ENCODE measurements at places on chromosomes 16 and 17. TPM values are rescaled to one million over a fixed set of nuclear protein-coding genes. Genes with fewer than 3 reads are reported as not detected.

DNA sequence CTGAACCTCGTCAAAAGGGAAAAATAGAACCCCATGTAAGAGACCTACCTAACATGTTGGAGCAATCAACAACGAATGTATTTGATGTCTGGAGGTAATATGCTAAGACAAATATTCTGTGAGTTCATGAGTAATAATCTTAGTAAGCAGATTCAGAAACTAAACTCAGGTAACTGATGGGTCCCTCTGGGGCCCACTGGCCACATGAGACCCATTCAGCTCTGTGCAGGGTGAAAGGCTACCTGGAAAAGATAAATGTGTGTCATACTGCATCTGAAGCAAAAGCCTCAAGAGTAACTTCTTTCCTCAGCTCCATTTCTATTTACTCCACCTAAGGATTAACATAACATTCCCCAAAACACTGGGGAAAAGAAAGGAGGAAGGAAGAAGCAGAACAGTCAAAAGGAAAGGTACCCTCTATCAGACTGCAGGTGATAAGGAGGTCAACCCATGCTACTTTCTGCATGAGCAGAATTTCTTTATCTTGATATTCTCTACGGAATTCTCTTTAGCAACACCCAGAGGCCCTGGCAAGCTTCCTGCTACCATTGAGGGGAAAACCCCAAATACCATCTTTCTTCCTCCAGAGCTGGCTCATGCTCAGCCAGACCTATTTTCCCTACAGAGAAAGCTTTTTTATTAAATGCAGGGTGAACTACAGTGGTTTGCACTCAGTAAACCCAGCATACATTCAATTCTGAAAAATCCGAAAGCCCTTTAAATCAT, 37.7 kb upstream of the ABCA6 start:
- DNase-seq, result peak; percentile 69

ZDHHC7 gene
- 77.0 TPM for total RNA-seq

LAT gene
- total RNA-seq, result 42.7 TPM

DNA sequence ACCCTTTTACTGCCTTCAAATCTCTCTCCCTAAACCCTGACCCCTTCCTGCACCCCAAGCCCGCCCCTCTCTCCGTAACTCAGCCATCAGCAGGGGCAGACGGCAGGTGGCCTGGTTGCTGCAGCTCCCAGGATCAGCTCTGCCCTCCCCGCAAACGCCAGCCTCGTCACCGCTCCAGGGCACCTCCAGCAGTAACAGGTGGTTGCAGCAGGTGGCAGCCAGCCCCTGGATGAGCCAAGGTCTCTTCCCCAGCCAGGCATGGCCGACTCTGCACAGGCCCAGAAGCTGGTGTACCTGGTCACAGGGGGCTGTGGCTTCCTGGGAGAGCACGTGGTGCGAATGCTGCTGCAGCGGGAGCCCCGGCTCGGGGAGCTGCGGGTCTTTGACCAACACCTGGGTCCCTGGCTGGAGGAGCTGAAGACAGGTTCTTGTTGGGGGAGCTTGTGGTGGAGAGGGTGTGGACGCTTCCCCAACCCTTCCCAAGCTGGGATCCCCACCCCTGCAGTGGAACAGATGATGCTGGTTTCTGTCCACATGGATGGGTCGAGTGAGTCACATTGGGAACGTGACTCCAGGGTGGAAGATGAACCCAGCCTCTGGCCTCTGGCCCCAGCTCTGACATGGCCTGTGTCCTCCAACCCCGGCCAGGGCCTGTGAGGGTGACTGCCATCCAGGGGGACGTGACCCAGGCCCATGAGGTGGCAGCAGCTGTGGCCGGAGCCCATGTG, 558 bp downstream of the HSD3B7 start:
- DNase-seq, result peak; percentile 49

GRCh38 chr17:46736100-46736499, 82.4 kb downstream of the WNT3 start:
- DNase-seq, result no peak

C16orf87 gene
- total RNA-seq, result 24.6 TPM

BEAN1 gene
- 1.7 TPM for total RNA-seq

DNA sequence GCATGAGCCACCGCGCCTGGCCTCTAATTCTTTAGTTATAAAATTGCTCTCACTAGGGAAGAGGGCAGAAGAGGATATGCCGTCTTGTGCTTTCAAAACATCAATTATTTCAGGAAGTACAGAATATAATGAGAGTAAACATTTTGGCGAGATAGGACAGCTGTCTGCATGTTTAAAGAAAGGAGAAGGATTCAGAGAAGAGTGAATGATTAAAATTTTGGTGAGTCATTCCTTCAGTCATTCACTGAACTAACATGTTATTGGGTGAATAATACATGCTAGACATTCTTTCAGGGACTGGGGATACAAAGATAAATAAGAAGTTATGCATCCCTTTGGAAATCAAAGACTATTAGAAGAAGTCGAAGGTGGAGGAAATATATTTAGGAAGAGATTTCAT, 590.3 kb upstream of the GOT2 start:
- no peak for DNase-seq

DNASE1L2 gene
- 3.8 TPM for total RNA-seq
